ENCODE measurements at places on chromosomes 11 and 22. TPM values are rescaled to one million over a fixed set of nuclear protein-coding genes. Genes with fewer than 3 reads are reported as not detected.

Gene AMOTL1
- 19.2 TPM for total RNA-seq

Gene OTOG
- not detected for total RNA-seq

Gene CASP5
- total RNA-seq = not detected

Gene PHF5A
- total RNA-seq = 61.0 TPM

Gene HEPN1
- total RNA-seq = not detected

Gene OR4A16
- not detected for total RNA-seq

Gene MAPK12
- 32.3 TPM for total RNA-seq

Gene SLC37A2
- total RNA-seq = 5.0 TPM

Gene CHEK1
- 29.0 TPM for total RNA-seq

Gene EFCAB6
- total RNA-seq = 0.50 TPM

Gene ALDH3B1
- 41.3 TPM for total RNA-seq

Gene PANX3
- total RNA-seq = not detected

Gene LGR4
- total RNA-seq = 3.7 TPM

Gene TMEM191C
- total RNA-seq = 0.50 TPM
